Activated naive CD4-positive, alpha-beta T cell (primary cell): ENCODE measurements at places on chromosomes 11 and 22.

- DNase-seq, result no peak
These were observed 204.7 kb downstream of the ST3GAL4 start for GRCh38 chr11:126560221-126560620.

DNA sequence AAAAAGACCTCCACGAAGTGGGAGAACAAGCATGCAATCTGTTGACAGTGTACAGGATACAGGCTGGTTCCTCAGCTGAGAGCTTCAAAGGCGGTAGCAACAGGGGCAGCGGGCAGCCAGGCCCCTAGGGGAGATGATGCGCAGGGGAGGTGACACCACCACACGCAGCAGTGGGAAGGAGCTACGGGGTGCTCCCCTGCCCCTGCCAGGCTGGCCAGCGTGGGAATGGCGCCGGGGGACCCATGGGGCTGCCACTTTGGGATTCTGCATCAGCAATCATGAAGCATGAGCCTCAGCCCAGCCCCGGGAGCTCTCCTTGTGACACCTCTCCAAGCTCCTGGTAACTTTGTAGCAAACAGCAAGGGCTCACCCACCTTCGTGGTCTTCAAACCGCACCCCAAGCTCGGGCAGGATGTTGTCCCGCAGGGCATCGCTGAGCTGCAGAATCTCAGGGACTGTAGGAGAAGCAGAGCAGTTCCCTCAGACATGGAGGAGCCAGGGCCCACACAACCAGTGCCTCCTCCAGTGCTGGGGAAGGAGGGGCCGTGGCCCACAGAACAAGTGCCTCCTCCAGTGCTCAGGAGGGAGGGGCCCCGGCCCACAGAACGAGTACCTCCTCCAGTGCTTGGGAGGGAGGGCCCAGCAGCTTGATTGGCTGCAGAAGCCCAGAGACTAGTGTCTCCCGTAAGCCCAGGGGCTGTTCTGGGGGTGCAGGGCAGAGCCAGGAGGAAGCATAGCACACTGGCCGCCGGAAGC is 14.6 kb upstream of the NAP1L4 start:
- DNase-seq, result no peak

GRCh38 chr11:61718621-61719302 is 33.7 kb upstream of the MYRF start:
- DNase-seq, result no peak

- DNase-seq, result no peak
These were observed 153.2 kb downstream of the TTC17 start for GRCh38 chr11:43511959-43512358.

DNA sequence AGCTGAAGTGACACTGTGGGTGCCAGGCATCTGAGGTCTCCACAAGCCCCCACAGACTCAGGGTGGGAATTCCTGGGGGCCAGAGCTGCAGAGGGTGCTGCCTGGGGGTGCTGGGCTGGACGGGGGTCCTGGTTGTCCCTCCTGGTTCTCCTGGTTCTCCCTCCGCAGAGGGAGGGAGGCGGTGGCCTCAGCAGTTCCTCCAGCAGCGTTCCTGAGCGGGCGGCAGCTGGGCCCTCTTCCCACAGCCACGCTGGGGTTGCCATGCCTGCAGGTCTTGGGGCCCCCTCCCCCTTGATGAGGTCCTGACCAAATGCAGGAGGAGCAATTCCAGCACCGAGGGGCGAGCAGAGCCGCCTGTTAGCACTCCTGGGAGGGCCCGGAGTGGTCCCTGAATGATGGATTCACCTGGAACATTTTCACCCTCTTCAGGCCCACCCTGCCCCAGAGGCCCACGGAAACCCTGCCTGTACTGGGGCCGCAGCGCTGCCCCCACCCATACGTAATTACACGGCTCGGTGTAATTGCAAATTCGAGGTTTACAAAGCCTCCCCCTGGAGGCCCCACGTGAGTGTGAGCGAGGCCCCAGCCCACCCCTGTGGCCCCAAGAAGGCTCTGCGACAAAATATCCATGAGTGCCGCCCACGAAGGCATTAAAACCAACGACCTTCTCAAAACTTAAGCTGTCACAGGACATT is 635 bp downstream of the C11orf21 start:
- DNase-seq, result no peak

GRCh38 chr22:39534591-39535356 is 2.2 kb upstream of the RPS19BP1 start:
- peak; percentile 73 for DNase-seq

DNA sequence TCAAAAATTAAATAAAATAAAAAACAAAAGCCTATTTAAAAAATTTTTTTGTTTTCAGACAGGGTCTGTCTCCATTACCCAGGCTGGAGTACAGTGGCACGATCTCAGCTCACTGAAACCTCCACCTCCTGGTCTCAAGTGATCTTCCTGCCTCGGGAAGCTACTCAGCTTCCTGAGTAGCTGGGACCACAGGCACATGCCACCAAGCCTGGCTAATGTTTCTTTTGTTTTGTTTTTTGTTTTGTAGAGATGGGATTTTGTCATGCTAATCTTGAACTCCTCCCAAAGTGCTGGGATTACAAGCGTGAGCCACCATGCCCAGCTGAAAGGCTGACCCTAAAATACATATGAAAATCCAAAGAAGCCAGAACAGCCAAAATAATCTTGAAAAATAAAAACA is 20.4 kb upstream of the L3MBTL2 start:
- no peak for DNase-seq

GRCh38 chr11:76723142-76723541 is 52.6 kb upstream of the LRRC32 start:
- no peak for DNase-seq

DNA sequence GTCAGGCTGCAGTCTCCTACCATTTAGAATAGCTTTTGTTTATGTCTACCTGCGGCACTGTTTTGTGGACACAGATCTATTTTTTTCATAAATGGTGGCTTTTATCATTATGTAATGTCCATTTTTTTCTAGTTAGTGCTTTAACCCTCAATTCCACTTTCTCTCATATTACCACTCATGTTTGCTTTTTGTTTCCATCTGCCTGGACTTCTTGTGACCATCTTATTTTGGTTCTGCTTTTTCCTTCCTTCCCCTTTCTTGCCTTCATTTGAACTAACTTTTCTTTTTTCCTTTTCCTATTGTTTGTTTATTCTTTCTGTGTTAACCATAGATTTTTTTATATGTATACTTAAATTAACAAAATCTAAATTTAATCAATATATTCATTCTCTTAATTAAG is 98.5 kb upstream of the SLC22A12 start:
- no peak for DNase-seq

- no peak for DNase-seq
These were observed 28.0 kb downstream of the SLN start for GRCh38 chr11:107683807-107684206.

GRCh38 chr11:1336836-1337646 is 27.6 kb upstream of the TOLLIP start:
- DNase-seq, result no peak

DNA sequence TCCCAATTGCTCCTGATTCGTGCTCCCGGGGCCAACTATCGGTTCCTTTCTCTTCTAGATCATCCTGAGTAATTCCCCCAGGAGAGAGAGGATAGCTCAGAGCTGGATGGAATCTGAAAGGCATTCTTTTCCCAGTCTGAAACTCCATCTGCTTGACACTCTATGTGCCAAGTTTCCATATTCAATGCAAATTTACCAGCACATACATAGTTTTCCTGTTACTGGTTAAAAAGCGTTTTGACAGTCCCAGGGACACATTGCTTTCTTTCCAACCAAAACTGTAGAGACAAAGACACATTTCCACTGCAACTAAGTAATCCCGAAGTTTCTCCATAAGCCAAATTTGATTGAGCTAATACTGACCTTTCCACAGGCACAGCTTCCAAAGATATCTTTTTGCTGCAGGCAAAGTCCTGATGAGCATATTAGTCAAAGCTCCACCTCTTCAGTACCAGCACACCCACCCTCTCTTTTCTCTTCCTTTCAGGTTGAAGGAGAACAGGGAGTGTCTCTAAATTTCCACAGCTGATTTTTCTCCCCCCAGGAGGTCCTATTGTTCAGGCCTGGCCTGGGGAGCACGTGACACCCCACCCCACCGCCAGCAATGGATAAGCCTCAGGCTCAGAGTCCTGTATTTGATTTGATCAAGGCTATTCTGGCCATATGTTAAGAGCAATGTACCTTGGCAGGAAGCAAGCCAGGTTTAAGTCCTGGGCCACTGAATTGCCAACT is 9.7 kb upstream of the ANKK1 start:
- no peak for DNase-seq

- no peak for DNase-seq
These were observed 128.3 kb downstream of the OSBP2 start for GRCh38 chr22:30823015-30823370.

- DNase-seq, result peak; percentile 32
These were observed 1.0 kb downstream of the ANKRD42 start for GRCh38 chr11:83194281-83195142.

GRCh38 chr11:128190312-128190711 is 397.0 kb downstream of the ETS1 start:
- no peak for DNase-seq

DNA sequence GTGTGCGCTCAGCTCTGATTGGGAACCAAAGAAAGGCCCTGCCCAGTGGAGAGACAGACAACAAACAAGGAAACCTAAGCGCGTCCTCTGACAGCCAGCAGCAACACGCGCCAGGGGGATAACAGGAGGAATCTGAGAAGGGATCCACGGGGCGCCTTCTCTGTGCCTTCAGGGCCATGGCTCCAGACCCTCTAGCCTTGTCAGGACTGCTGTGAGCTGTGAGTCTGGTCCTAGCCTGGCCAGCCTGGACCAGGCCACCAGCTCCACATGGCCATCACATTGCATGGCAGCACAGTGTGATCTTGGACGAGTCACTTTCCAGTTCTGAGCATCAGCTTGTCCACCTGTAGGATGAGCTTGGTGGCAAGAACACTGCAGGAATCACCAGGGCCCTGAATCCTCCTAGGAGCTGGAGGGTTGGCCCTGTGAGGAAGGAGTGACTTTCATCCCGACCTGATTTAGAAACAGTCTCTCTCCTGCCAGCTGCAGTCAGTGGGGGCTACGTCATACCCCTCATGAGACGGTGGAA is 11.8 kb upstream of the MGAT3 start:
- no peak for DNase-seq

- DNase-seq, result no peak
These were observed 3.0 kb downstream of the TTC12 start for GRCh38 chr11:113317339-113317738.

DNA sequence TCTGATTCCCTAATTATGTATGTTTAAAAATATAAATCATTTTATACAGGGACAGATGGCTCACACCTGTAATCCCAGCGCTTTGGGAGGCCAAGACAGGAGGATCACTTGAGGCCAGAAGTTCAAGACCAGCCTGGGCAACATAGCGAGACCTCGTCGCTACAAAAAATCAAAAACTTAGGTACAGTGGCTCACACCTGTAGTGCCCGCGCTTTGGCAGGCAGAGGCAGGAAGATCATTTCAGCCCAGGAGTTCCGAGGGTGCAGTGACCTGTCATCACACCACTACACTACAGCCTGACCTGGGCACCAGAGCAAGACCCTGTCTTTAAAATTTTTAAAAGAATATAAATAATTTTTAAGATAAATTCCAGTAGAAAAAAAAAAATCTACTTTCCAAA is 11.5 kb downstream of the RRAS2 start:
- DNase-seq, result no peak

DNA sequence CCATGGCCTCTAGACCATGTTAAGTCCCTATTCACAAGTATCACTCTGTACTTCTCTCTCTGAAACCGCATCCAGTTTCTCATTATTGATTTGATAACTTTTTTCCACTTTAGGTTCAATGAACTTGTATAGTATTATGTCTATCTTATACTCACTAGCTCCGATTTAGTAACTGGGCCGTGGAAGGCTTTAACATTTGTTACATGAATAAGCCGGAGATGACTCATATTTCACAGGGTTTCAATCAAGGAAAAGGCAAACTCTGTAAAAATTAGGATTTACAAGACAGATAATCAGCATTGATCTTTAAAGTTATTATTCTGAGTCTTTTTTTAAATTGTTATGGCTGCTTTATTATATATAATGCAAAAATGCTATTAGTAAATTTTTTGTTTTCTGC is 662.2 kb upstream of the CNTN5 start:
- no peak for DNase-seq

- DNase-seq, result no peak
These were observed 1.6 kb downstream of the KMT5B start for GRCh38 chr11:68211546-68211945.

DNA sequence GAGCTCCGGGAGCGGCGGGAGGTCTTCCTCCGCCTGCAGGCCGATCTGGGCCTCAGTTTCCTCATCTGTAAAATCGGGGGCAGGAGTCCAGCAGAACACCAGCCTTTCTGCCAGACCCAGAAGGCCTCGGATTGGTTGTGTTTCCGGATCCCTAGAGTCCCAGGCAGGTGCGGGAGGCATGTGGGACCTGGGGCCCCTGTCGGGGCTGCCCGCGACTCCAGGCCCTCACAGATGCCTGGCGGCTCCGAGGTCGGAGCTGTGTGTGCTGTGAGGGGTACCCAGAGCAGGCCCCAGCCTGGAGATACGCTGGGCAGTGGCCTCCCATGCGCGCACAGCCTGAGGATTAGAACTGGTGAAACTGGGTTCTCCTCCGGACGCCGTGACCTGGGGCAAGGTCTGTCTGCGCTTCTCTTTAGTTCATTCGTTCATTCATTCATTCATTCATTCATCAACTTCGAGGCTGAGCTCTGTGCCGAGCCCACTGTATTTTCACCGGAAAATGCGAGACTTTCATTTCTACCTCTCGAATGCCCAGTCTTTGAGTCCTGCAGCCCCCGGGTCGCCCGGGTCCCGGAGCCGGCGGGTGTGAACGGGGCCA is 24.6 kb downstream of the FLRT1 start:
- DNase-seq, result no peak

- DNase-seq, result no peak
These were observed 15.3 kb downstream of the UBE4A start for GRCh38 chr11:118374729-118375128.

- no peak for DNase-seq
These were observed 102.4 kb upstream of the SERPIND1 start for GRCh38 chr22:20671409-20672081.

- no peak for DNase-seq
These were observed 44.6 kb upstream of the PAK1 start for GRCh38 chr11:77518471-77518870.

DNA sequence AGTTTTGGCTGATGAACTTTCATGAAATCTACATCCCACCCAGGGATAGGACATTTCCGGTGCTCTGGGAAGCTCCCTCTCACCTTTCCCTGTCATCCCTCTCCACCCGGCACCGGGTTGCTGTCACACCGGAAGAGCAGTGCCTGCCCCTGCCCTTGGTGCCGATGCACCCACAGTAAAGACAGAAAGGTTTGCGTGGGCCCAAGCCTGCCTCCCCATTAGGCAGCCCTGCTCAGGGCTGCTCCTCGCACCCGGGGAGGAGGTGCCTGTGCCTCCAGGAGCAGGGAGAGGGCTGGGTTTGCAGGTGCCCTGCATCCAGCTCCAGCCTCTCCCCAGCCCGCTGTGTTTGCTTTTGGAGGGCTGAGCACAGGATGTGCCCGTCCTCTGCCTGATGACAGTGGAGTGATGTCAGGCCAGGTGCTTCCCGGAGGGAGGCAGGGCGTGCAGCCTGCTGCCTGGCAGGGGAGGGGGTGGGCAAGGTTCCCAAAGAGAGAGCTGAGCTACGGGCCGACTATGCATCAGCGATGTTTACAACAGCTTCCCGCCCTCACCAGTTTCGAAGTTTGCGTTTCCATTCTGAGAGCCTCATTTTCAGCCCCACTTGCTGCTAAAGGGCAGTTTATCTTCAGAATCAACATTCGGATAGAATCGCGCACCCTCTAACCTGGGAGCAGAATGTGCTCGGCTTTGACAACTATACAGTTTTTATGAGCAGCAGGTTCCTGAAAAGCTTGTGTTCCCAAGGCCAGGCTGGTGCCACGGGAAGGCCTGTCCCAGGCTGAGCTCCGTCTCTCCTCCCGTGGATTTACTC is 83.2 kb upstream of the CLDN5 start:
- no peak for DNase-seq

- no peak for DNase-seq
These were observed 5.3 kb downstream of the NEAT1 start for GRCh38 chr11:65427691-65428577.
